ENCODE measurements at places on chromosomes 5 and 9.

DNA sequence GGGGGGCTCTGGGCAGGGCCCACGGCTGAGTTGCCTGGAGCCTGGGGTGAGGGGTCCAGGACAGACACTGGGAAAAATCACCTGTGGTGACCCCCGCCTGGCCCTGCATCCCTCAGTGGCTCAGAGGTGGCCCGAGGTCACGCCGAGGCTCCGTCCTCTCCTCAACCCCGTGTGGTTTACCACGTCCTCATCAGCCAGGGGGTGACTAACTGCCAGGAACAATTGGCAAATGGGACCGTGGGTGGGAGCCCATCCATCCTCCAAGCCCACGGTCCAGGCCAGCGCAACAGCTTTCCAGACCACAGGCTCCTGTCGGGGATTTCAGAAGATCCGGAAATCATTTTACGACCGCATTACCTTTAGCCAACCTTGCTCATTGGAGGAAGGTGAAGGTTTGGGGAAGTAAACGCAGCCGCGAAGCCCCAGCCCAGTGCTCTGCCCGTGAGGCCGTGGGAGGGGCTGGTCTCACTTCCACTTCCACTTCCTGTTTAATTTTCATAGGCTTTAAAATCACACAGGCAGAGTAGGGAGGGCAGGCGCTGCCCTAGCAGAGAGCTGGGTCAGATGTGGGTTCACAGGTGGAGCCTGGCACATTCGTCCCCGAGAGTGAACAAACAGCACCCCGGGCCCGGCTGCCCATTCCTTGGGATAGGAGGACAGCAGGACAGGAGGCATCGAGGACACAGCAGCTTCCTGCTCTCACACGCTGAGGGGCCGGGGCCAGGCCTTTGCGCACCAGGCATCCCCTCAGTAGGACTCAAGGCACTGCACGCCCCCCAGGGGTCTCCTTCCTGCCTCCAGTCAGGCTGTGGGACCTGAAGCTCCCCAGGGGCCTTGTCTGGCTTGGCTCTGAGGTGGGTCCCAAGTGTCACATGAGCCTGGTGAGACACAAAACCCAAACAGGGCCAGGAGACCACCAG lies 19.8 kb upstream of the SLC9A3 start:
- DNase-seq = no peak

- no peak for DNase-seq
Measured at GRCh38 chr9:133949486-133950061, 42.5 kb downstream of the VAV2 start.

DNA sequence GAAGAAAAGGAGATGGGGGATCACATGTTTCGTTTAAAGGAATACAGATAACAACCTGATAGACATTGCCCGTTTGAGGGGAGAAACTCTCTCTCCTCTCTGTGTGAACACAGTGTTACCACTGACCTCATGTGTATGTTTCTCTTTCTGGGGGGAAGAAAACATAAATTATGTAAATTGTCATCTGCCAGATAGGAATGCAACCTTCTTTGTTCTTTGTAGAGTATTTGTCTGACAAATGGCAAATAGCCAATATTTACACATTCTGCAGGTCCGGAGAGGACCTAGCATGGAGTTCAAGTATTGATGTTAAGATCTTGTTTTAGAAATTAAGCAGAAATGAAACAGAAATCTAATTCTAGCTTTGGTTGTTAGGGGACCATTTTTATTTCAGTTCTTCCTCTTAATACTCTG lies 276.3 kb downstream of the SAXO1 start:
- DNase-seq = no peak

DNA sequence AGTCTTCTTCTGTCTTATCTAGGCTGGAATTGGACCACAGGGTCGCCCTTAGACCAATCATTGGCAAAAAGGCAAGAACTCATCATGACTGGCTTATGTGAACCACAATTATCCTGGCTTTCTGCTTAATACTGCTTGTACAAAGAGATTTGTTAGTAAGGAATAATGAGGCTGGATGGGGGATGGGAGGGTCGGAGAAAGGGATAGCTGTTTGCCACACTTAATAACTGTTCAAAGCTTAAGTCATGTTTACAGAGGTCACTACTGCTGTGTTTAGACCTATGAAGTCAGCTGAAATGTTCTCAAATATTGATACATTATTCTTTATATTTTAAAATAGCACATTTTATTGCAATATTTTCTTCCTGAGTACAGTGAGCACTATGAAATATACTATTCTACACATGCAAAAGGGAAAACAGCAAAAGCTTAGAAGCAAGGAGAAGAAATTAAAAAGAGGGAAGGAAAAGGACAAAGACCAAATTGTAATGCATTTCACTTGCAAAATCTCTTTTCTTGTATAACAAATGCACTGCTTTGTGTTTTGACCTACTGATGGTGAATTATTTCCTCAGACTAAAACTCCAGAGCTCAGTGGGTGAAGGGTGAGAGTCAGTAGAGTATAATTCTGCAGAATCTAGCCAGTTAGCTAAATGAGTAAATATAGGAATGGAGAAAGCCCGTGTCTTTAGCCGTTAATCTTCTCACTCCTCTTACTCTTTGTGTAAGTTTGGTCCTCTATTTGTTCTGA lies 404.9 kb upstream of the ZNF608 start:
- no peak for DNase-seq

DNA sequence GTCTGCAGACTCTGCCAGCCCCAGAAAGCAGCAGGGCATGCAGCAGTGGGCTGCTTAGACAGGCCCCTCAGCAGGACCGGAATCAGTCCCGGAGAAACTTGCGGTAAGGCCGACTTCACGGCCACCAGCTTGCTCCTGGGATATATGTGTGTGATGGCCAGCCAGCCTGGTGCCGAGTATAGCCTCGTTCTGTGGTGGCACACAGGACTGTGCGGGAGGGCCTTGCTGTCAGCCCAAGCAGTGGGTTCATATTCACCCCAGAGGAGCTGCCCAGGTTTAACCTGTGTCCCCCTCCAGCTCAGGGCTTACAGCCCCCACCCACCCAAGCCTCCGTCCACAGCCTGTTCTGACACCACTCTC lies 112.9 kb downstream of the DAB2IP start:
- no peak for DNase-seq
